T-helper 2 cell (primary cell): ENCODE measurements at places on chromosomes 2 and 18.

DNA sequence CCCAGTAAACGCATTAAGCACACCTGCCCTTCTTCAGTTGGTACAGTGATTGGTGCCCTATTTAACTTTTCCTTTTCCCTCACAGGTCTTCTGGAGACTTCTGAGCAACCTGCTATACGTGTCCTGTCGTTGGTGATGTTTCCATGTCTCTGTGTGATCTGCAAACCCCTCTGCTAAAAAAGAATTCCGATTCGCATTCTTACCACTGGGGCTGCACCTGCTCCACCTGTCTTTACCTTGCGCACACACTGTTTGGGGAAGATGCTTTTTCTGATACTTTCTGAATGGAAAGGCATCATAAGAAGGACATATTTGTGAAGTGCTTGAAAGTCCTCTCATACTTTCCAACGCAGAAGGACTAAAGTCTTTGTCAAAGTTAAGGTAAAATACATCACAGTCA, 323.9 kb upstream of the SOX11 start:
- DNase-seq, result no peak

DNA sequence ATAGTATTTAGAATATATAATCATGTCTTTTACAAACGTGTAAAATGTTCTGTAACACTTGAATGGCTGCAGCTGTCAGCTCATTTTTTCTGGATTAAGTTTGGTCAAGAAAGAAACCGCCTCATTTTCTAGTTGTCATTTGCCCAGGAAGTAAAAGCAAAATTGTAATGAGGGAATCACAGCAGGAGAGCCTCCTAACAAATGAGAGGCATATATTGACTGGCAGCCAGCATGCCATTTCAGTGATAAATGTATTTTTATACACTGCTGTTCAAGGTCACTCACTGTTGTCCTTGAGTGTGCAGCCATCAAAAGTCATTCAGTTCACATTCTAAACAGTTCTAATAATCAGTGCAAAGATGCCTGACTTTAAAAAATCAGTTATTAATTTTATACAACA, 144.3 kb upstream of the BOD1L2 start:
- DNase-seq, result no peak

DNA sequence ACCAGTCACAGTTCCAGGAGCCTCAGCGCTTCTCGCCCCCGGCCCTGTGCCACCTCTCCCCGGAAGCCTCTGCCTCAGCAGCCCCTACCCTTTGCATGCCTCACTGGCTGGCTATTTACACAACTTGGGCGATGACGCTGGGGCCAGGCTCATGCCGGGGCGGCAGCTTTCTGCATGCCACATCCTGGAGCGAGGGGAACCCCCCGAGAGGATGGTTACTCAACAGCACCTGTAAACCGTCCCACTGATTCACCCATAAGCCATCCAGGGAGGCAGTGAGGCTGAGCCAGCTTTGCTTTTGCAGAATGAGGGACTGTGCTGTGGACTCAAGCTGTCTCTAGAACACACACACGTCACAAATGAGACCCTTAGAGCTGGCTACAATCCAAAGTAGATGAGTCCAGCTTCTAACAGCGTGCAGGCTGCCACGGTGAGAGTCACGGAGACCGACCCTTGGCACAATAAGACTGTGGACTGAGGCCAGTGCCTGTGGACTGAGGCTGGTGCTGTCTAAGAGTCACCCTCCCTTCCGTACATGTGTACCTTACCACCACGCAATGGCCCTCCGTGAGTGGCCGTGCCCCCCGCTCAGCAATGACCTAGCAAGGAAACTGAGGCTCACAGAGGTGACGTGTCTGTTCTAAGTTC, 45.6 kb upstream of the ODC1 start:
- DNase-seq, result peak; percentile 65

- DNase-seq, result no peak
Measured at GRCh38 chr18:27527856-27528255, 342.7 kb upstream of the CHST9 start.

DNA sequence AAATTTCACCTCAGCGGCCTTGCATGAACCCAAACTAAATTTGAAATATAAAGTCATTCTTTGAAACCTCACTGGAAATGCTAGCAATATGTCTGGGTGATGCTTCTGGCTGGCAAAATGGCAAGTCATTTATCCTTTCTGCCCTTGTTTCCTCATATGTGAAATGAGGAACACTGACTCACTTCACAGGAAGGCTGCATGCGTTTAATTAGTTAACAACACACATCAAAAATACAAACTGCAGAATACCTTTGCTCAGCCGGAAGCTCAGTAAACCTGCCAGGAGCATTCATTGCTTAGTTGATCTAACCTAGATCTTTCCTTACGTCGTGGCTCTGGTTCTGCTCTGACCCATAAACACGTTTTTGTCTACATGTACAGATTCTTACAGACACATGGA, 214.2 kb upstream of the ACVR2A start:
- DNase-seq, result no peak

GRCh38 chr18:68498636-68499035, 216.3 kb downstream of the TMX3 start:
- no peak for DNase-seq

- no peak for DNase-seq
Measured at GRCh38 chr18:13221869-13222855, 3.6 kb downstream of the LDLRAD4 start.

- DNase-seq, result no peak
Measured at GRCh38 chr2:61718965-61719364, 134.9 kb downstream of the FAM161A start.

GRCh38 chr2:219286436-219287115, 7.4 kb downstream of the DNAJB2 start:
- no peak for DNase-seq

- no peak for DNase-seq
Measured at GRCh38 chr2:1072250-1072649, 121.6 kb downstream of the SNTG2 start.

DNA sequence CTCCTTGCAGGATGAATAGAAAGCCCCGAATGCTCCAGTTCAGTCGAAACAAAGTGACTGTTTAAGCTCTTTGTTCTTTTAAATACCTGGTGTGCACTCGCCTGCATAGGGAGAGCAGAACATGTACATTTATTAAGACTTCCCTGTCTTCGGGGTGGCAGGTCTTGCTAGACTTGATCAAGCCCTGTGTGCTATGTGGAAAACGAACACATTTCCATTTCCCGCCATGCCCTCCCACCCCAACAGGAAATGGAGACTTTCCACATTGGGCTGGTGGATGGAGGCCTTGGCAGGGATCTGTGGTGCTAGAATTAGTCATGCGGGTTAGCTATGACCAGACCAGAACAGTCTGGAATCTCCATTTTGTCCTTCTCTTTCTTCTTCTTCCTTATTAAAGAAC, 321.0 kb upstream of the THSD7B start:
- no peak for DNase-seq

GRCh38 chr2:70676301-70677035, 91.5 kb downstream of the ADD2 start:
- no peak for DNase-seq

GRCh38 chr18:28581521-28582071, 404.7 kb upstream of the CDH2 start:
- DNase-seq, result no peak

DNA sequence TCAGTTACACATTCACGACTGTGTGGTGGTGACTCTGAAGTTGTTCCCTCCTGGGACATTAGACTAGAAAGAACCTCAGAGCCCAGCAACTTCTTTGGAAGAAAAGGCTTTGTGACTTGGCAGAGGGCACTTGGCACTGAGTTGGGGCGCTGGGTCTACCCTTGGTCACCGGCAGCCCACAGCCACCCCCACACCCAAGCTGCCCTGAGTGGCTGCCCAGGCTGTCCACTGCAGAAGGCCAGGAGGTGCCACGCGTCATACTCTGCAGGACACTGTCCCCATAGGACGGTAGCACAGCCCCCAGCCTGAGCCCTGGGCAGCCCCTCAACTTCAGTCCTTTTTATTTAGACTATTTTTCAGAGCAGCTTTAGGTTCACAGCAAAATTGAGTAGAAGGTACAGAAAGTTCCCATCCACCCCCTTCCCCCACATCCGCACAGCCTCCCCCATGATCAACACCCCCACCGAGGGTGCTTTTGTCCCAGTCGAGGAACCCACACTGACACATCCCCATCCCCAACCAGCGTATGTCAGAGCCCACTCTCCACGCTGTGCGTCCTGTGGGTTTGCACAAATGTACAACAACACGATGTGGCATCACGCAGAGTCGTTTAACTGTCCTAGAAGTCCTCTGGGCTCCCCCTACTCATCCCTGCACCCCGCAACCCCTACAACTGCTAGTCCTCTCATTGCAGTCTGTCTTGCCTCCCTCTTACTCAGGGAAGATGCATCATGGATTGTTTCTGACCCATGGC, 1.1 kb downstream of the PRLH start:
- DNase-seq, result no peak

GRCh38 chr18:57792631-57793301, 10.3 kb downstream of the ATP8B1 start:
- no peak for DNase-seq

GRCh38 chr2:156430236-156430979, 5.8 kb upstream of the GPD2 start:
- DNase-seq, result no peak

DNA sequence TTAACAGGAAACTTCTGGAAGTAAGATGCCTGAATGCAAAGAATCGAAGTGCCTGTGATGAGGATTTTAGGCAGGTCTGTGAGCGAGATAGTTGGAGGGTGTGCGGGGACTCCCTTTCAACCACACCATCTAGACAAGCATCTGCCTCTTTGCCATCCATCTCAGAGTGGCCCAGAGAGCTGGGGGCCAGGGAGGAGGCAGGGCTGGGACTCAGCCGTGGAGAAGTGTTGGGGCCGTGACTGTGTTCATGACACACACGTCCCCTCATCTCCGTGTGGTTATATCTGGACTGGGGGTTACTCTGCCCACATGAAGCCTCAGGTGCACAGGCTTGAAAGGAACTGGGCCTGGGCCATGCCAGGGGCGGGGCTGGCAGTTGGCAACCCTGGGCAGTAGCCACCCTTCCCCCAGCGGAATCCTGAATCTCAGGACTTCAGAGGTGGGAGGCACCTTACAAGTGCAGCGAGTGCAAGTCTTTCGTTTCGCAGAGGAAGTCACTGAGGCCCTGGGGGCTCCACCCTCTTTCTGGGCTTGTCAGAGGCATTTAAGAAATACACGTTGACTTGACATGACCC, 112.5 kb downstream of the SLC4A3 start:
- no peak for DNase-seq

DNA sequence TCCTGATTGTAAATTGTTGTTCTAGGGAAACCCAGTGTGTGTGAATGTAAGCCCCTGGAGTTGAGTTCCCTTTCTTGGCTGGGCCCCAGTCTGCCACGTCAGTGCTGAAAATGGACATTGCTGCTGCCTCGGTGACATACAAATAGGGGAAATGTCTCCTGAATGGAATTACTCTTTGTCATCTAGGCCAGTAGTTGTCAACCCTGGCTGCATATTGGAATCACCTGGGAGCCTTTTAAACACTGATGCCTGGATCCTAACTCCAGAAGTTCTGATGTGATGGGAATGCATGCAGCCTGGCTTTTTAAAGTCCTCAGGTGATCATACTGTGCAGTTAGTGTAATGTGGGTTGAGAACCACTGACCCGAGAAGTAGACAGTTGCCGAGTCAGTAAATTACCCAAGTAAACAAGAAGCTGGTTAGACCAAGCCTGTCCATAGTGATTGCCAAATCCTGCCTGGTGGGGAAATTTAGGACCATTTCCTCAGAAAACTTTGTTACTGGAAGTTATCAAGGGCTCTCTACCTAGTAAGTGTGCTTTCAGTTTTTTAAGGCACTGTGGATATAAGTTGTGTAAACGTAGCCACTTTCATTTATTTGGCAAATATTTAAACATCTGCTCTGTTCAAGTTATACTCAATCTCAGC, 27.6 kb upstream of the IL1R1 start:
- no peak for DNase-seq

DNA sequence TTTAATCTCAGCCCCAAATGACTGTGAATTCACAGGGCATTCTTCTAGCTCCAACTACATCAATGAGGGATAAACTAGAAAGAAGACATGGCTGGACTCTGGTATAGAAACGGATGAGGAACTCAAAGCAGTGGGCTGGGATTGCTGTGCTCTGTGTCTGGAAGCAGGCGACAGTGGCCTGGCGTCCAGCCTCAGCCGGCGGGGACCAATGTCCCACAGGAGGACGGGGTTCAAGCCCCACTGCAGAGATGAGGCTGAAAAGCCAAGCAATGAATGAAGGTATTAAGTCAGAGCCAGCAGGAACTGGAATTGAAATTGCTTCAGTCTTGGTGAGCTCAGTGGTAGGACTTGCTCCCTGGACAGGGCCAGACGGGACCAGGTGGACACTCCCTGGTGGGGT, 24.3 kb upstream of the BOK start:
- DNase-seq, result no peak

- no peak for DNase-seq
Measured at GRCh38 chr2:178070824-178071223, 1.8 kb downstream of the PDE11A start.

- DNase-seq, result no peak
Measured at GRCh38 chr2:17733599-17733998, 20.0 kb downstream of the SMC6 start.

GRCh38 chr2:127951026-127951425, 65.3 kb upstream of the AMMECR1L start:
- no peak for DNase-seq

GRCh38 chr18:25314151-25314837, 37.7 kb downstream of the ZNF521 start:
- DNase-seq, result no peak

GRCh38 chr18:55387139-55387984, 200.6 kb downstream of the TCF4 start:
- DNase-seq, result no peak

DNA sequence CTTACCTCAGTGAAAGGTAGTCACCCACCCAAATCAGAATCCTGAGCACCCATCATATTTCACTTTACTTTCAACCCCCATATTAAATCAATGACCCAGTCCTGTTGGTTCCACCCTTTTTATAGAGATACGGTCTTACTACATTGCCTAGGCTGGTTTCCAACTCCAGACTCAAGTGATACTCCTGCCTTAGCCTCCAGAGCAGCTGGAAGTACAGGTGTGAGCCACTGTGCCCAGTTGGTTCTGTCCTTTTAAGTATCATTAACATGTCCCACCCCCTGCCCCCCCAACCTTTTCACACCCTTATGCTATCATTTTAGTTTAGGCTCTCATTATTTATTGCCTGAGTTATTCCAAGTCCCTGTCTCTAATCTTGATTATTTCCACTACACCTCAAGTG, 28.7 kb downstream of the MSH6 start:
- DNase-seq, result no peak
